ENCODE measurements at places on chromosomes 4 and X.

DNA sequence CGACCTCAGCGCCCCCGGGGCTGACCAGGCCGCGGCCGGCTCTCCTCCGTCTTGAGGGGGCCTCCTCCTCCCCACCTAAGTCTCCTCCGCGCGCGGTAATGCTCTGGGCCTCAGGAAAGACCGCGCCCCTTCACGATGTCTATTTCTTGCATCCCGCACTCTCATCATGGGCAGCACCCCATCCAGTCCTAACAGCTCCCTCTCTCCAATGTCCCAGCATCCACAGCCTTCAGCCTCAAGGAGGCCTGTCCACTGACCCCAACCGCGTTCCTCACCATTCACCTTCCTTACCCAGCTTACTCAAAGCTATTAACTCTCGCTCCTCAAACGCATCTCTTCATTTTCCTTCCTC lies 77.5 kb downstream of the MAGED4 start:
- DNase-seq, result no peak

DNA sequence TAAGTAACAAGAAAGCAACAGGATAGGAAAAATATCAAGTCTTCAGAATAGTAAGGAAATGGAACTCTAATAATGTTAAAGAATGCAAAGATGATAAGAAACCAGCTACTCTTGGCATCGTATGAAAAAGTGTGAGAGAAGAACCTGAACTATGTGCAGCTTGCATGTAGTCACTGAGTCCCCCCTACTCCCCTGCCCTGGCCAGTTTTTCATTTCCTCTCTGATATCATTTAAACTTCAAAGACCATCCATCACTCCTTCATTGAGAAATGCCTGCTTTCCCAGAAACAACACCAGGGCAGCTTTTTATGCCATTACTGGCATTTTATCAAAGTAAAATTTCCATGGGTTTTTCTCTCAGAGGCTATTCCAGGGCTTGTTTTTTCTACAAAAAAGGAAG lies 28.1 kb downstream of the INPP4B start:
- DNase-seq, result no peak

DNA sequence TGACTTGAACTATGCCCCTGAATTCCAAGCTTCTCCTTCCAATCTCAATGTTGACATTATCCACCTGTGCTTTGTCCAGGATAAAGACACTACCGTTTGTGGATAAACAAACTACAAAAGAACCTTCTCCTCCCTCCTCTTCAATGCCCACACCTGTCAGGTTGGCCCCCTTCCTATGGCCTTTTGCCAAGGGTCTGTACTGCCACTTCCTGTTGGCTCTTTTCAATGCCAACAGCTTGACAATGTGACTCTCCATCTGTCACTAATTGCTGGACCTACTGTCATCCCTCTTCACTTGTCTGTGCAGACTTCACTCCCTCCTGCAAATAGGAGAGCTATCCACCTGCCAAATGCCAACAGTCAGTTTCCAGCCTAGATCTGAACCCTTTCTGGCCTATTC lies 35.8 kb upstream of the MID1 start:
- DNase-seq, result no peak

DNA sequence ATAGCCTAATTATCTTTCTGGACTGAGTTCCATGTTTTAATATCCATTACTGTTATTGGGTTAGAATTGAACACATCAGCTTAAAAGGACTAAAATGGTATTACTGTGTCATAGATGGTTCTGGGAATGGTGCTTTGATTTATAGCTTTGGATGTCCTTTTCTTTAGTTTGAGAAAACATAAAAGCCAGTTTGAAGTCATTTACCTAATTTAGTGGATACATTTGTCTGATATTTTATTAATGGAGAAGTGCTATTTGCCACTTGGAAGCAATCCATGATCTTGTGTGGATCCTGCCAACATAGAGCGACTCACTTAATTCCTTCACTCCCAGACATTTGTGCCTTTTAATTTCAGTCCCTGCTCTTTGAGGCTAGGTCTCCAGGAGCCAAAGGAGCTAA lies 212.4 kb upstream of the PACRGL start:
- DNase-seq, result no peak

DNA sequence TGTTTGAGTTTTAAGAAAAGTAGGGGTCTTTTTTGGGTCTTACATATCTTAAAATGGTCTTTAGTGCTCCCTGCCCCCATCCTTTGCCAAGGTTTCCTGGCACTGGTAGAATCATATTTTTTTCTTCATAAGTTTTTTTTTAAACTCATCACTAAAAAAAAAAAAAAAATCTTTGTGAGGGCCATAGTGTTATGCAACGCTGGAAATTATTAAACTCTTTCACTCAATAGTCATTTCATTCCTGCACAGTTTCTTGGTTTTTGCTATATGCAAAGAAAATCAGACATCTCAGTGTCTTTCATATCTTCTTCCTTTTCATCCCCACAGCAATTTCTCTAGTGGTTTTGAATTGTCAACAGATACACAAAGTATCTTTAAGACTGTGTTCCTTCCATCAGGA lies 95.6 kb downstream of the TMA16 start:
- DNase-seq, result no peak

DNA sequence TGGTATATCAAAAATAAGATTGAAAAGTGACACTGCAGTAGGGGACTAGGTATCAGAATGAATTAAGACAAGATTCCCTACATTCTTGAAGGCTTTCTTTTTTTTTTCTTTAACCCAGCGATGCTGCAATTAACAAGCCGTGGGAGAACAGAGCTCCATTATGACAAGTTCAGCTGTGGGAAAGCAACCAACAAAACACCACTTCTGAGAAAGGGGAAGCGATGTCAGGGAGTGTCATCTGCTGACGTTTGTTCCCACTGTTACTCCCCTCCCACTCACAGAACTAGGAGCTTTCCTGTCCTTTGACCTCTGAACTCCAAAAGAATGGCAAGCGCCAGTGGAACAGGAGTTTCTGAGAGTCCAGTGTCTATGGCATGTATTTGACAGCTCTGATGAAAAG lies 90.2 kb upstream of the SLITRK2 start:
- DNase-seq, result no peak

DNA sequence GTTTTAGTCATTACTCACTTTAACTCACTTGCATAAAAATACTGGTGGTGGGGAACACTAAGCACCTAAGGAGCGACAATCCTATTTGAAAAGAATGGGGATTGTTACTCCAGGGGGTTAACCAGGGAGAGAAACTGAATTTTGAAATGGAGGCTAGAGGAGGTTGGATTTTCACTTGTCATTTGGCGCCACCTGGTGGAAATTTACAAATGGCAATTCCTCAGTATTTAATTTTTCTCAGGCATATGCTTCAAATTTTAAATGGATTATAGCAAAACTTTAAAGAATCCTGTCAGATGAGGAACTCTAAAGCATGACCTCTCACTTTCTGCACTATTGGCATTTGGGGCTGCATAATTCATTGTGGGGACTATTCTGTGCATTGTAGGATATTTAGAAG lies 2.7 kb upstream of the GEMIN8 start:
- DNase-seq, result peak; percentile 71

- DNase-seq, result no peak
Observed at GRCh38 chr4:141130947-141131605, 2.2 kb downstream of the RNF150 start.

- peak; percentile 72 for DNase-seq
Observed at GRCh38 chr4:86961605-86962295, 26.9 kb downstream of the AFF1 start.

- DNase-seq, result no peak
Observed at GRCh38 chr4:150886597-150886996, 128.5 kb downstream of the LRBA start.

DNA sequence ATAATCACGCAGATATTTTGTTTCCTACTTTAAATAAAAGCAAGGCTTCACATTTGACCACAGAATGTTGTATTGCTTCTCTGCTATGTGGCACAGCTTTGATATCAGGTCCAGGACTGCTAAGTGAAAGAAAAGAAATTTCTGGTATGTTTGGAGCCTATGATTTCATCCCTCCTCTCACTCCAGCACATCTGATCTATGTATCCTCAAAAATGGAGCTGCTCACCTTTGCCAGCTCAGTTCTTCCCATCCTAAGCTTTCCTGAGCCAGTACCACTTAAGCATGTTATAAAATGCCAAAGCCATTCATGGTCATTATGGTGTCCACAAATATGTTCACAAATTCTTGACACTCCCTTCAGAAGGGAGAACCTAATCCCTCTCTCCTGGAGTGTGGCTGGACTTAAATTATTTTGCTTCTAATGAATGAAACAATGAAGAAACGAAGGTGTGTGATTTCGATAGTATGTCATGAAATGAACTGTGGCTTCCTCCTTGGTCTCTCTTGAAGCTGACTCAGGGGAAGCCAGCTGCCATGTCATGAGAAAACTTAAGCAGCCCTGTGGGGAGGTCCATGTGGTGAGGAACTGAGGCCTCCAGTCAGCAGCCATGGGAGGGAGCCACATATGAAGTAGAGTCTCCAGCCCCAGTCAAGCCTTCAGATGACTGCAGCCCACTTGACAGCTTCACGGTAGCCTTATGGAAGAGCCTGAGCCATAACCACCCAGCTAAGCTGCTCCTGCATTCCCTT lies 207.7 kb downstream of the MGST2 start:
- DNase-seq, result no peak
